ENCODE measurements at places on chromosomes 3 and 15. TPM values are rescaled to one million over a fixed set of nuclear protein-coding genes. Genes with fewer than 3 reads are reported as not detected.
A peak's percentile ranks its signal among the peaks of the same experiment; 100 is the strongest.

Gene EBLN2
- total RNA-seq = 11.5 TPM

GRCh38 chr3:46143951-46144473, 64.1 kb downstream of the CCR1 start:
- H3K27ac ChIP-seq = no peak overlapping the region
- no peak for DNase-seq
- H3K36me3 ChIP-seq = no peaks in the 10 kb centered on the region

Gene DNAH1
- 11.2 TPM for total RNA-seq

Gene RTP4
- 0.89 TPM for total RNA-seq

DNA sequence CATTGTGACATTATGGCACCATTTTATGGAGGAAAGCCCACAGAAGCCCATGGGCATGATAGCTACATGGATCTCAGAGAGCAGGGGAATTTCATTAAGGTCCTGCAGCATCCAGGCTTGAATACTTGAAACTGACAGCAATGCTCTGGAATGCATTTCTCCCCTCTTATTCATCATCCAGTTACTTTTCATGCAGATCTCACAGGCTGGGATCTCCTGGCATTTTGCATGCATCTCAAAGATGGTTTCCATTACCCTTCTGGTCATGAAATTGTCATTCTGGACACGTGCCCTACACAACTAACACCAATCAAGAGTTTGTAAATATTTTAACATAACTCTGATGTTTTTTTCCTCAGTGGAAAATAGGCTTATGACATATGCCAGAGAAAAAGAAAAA, 32.4 kb downstream of the VGLL3 start:
- no peaks in the 10 kb centered on the region for H3K27me3 ChIP-seq
- H3K36me3 ChIP-seq = no peaks in the 10 kb centered on the region
- DNase-seq = no peak
- H3K4me3 ChIP-seq = no peak overlapping the region

- no peak overlapping the region for H3K4me3 ChIP-seq
- no peaks in the 10 kb centered on the region for H3K27me3 ChIP-seq
- no peak for DNase-seq
Observed at GRCh38 chr15:91168457-91168856, 68.4 kb downstream of the SV2B start.

DNA sequence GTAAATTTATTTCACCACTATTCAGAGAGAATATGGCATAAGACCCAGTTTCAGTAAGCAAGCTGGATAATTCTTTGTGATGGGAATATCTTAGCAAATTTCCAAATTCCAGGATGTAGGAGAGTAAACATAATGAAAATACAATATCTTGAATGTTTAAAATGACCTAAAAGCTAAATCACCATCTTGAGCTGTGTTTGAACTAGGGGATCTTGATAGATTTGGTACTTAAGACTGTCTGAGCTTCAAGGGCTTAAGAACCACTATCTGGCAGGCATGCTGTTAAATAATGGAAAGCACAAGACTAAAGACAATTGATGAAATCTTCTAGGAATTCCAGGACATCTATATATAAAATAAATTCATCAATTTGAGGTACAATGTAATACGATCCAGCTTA, 217.7 kb downstream of the ATP8B4 start:
- H3K4me3 ChIP-seq = no peak overlapping the region
- H3K4me1 ChIP-seq = no peaks in the 10 kb centered on the region
- no peak for DNase-seq
- peak overlapping the region; percentile 35 for H3K27ac ChIP-seq

DNA sequence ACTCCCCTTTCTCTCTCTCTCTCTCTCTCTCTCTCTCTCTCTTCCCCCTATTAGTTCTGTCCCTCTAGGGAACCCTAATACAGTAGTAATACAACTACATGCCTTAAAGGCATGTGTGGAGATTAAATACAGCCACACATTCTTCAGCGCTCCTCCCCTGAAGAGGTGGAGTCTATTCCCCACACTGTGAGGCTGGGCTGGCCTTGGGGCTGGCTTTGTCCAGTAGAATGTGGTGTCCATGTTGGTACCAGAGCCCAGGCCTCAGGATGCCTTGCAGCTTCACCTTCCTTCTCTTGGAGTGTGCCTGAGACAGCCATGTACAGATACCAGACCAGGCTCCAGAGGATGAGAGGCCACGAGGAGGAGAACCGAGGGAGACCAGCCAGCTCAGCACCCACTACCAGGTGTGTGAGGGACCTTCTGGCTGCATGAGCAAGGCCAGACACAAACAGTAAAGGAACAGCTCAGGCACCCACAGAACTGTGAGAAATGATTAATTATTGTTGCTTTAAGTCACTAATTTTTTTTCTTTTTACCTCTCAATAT, 10.7 kb downstream of the SLC6A20 start:
- no peak overlapping the region for H3K4me3 ChIP-seq
- no peak for DNase-seq
- H3K4me1 ChIP-seq = no peaks in the 10 kb centered on the region
- no peak overlapping the region for H3K27ac ChIP-seq

DNA sequence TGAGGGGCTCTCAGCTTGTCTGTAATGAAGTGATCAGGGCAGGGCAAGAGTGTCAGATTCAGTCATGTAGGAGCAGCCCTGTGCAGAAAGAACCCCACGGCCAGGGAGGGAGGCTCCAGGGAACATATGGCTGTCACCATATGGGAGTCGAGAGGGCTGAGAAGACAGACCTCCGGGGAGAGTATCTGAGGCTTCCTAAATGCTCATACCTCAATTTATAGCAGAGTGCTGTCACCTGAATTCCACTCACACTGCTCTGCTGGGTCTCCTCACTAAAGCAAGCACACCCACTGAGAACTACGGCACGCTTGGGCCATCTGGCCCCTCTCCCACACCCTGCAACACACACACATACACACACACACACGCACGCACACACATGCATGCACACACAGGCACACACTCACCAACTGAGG, 92.3 kb upstream of the TJP1 start:
- H3K27me3 ChIP-seq = no peaks in the 10 kb centered on the region
- H3K27ac ChIP-seq = no peak overlapping the region
- DNase-seq = no peak
- H3K36me3 ChIP-seq = no peaks in the 10 kb centered on the region
- H3K4me1 ChIP-seq = peaks cover 4% of the 10 kb centered on the region
- no peak overlapping the region for H3K4me3 ChIP-seq

Gene TLR9
- not detected for total RNA-seq

DNA sequence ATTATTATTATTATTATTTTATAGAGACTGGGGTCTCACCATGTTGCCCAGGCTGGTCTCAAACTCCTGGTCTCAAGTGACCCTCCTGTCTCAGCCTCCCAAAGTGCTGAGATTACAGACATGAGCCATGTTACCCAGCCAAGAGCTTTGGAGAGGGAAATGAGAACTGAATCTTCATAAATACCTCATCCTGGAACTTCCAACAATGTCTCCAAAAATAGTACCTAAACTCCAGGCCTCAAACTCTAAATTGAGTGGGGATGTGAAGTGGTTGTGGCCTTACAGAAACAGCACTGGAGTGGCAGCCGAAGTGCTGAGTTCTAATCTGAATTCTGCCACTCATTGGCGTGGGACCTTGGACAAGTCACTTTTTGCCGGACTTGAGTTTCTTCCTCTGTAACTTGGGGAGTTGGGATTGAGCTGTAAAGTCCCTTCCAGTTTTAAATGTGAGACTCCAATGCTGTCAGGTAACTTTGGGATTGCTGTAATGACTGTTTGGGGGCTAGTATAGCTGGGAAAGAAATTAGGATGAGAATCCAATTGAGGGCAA, 10.0 kb upstream of the SRP14 start:
- no peak overlapping the region for H3K4me3 ChIP-seq
- H3K4me1 ChIP-seq = peaks cover 45% of the 10 kb centered on the region
- no peaks in the 10 kb centered on the region for H3K36me3 ChIP-seq
- peak overlapping the region; percentile 72 for H3K27ac ChIP-seq
